ENCODE measurements at places on chromosomes 11 and 22. TPM values are rescaled to one million over a fixed set of nuclear protein-coding genes. Genes with fewer than 3 reads are reported as not detected.

The TPH1 gene
- 0.17 TPM for total RNA-seq

DNA sequence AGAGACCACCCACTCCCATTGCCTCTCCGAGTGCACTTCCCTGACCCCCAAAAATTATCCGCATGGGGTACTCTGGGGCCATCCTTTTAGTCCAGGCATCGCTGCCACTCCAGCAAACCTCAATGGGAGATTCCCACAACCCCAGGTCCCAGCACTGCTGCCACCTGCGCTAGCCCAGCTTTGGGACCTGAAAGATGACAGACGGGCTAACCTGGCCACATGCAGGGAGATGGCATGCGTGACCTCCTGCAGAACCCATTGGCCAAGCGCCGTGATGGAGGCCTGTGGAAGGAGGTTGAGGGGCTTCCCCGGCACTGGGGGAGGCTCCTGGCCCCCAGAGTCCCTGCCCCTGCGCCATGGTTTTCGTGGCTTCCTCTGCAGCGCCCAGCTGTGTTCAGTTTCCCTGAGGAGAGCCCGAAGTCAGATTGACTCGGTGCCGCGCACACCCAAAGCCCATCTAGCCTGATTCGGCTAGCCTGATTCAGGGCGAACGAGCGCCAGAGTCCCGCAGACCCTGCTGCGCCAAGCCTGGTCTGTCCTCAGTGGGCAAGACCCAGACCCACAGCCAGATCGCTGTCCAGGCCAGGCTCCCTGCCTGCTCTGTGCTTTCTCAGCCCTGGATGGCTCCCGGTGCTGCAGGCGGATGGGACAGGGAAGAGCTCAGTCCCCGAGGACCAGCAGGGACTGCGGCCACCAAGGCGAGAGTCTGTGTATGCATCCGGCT, 751 bp upstream of the WNT7B start:
- H3K36me3 ChIP-seq: no peaks in the 10 kb centered on the region
- peaks cover 47% of the 10 kb centered on the region for H3K27me3 ChIP-seq
- no peak overlapping the region for H3K27ac ChIP-seq
- DNase-seq: peak; percentile 68

GRCh38 chr11:37280200-37280599, 682.2 kb upstream of the RAG2 start:
- H3K27me3 ChIP-seq: no peaks in the 10 kb centered on the region
- no peak for DNase-seq
- H3K36me3 ChIP-seq: no peaks in the 10 kb centered on the region
- no peaks in the 10 kb centered on the region for H3K4me1 ChIP-seq
- H3K4me3 ChIP-seq: no peak overlapping the region

- H3K4me3 ChIP-seq: no peak overlapping the region
- no peaks in the 10 kb centered on the region for H3K27me3 ChIP-seq
- no peaks in the 10 kb centered on the region for H3K4me1 ChIP-seq
- H3K36me3 ChIP-seq: peaks cover 4% of the 10 kb centered on the region
Measured at GRCh38 chr11:133621611-133622010, 89.3 kb upstream of the OPCML start.

GRCh38 chr11:82810326-82810725, 76.7 kb upstream of the FAM181B start:
- no peaks in the 10 kb centered on the region for H3K27me3 ChIP-seq
- H3K27ac ChIP-seq: no peak overlapping the region
- peaks cover 4% of the 10 kb centered on the region for H3K4me1 ChIP-seq
- H3K4me3 ChIP-seq: no peak overlapping the region

- no peak overlapping the region for H3K4me3 ChIP-seq
- H3K36me3 ChIP-seq: peaks cover 30% of the 10 kb centered on the region
- H3K4me1 ChIP-seq: peaks cover 20% of the 10 kb centered on the region
- no peaks in the 10 kb centered on the region for H3K27me3 ChIP-seq
- DNase-seq: no peak
Measured at GRCh38 chr22:23234409-23235161, 54.3 kb downstream of the BCR start.

The MAPK12 gene
- 31.3 TPM for total RNA-seq

GRCh38 chr11:92769112-92769511, 200.3 kb upstream of the MTNR1B start:
- peaks cover 6% of the 10 kb centered on the region for H3K36me3 ChIP-seq
- no peak overlapping the region for H3K27ac ChIP-seq
- no peak for DNase-seq
- no peak overlapping the region for H3K4me3 ChIP-seq
- H3K27me3 ChIP-seq: no peaks in the 10 kb centered on the region

- no peaks in the 10 kb centered on the region for H3K36me3 ChIP-seq
- H3K27me3 ChIP-seq: no peaks in the 10 kb centered on the region
- DNase-seq: no peak
- H3K27ac ChIP-seq: no peak overlapping the region
Measured at GRCh38 chr22:30883586-30884145, 84.9 kb downstream of the MORC2 start.

- no peaks in the 10 kb centered on the region for H3K36me3 ChIP-seq
- H3K27ac ChIP-seq: no peak overlapping the region
- H3K4me3 ChIP-seq: no peak overlapping the region
- DNase-seq: no peak
Measured at GRCh38 chr11:3225159-3225758, 6.6 kb upstream of the MRGPRG start.

GRCh38 chr11:116279511-116279910, 493.3 kb downstream of the BUD13 start:
- no peaks in the 10 kb centered on the region for H3K36me3 ChIP-seq
- H3K4me3 ChIP-seq: no peak overlapping the region
- DNase-seq: no peak

The NXPE1 gene
- total RNA-seq: not detected

DNA sequence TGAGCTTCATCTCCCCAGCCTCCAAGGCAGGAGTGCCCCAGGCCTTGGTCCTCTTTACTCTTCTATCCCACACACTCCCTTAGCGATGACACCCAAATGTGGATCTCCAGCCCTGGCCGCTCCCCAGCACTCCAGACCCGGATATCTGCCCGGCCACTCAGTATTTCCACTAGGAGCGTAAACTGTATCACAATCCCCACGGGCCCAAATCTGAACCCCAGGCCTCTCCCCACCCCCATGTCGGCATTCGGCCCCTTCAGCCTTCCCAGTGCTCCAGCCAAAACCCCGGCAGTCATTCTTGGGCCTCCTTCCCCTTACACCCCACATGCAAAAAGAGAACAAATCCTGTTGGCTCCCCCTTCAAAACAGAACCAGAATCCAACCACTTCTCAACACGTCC, 20.8 kb downstream of the WNT11 start:
- no peaks in the 10 kb centered on the region for H3K27me3 ChIP-seq
- no peak overlapping the region for H3K4me3 ChIP-seq
- H3K27ac ChIP-seq: no peak overlapping the region
- no peak for DNase-seq
- H3K4me1 ChIP-seq: no peaks in the 10 kb centered on the region
- H3K36me3 ChIP-seq: no peaks in the 10 kb centered on the region

GRCh38 chr11:12743834-12744449, 69.7 kb downstream of the TEAD1 start:
- no peak for DNase-seq
- no peak overlapping the region for H3K4me3 ChIP-seq
- no peaks in the 10 kb centered on the region for H3K27me3 ChIP-seq
- peaks cover 4% of the 10 kb centered on the region for H3K36me3 ChIP-seq

The GTF2H1 gene
- total RNA-seq: 39.4 TPM

The FAM227A gene
- total RNA-seq: 4.2 TPM

GRCh38 chr11:841981-842369, 354 bp downstream of the POLR2L start:
- peaks cover 37% of the 10 kb centered on the region for H3K36me3 ChIP-seq
- H3K4me1 ChIP-seq: peaks cover 2% of the 10 kb centered on the region
- H3K27ac ChIP-seq: no peak overlapping the region

DNA sequence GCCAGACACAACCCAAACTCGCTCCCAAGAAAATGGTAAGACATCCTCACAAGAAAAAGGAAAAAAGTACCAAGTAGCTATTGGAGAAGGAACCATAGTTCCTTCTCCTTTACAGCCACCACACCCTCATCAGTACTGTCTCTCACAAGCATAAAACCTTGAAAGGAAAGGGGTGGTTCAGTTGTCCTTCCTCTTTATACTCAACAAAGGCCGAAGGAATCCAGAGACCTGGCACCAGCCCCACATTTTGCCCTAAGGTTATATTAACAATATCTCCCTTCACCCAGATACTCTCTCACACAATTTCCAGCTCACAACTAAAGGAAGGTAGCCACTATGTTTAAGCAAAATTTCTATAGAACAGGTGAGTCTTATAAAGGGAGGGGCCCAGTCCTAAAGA, 8.5 kb downstream of the FHIP1B start:
- no peaks in the 10 kb centered on the region for H3K27me3 ChIP-seq
- peaks cover 8% of the 10 kb centered on the region for H3K36me3 ChIP-seq
- no peak for DNase-seq
- H3K4me1 ChIP-seq: no peaks in the 10 kb centered on the region

The NAALAD2 gene
- 1.8 TPM for total RNA-seq

DNA sequence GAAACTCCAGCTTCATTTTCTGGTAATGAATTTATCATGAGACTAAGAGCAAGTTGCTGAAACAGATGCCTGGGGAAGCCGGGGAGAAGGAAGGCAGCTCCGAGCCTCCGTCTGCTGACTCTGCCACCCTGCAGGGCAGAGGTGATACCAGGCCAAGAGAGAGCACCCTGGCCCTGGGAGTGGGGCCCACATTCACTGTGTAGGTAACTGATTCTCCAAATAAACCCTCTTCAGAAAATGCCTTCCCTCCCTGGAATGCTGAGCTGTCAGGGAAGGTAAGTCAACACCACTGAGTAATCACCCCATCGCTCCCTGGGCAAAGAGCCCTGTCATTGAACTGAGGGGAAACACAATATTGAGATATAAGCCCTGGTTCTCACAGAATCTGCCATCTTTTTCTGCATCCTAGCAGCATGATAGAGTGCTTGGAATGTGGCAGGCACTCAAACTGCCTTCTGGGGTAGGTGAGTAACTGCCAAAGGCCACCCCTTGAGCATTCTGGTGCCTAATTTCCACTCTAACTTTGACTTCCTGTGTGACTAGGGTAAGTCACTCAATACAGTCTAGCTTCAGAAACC, 147.6 kb downstream of the SPATA19 start:
- no peak overlapping the region for H3K27ac ChIP-seq
- H3K27me3 ChIP-seq: no peaks in the 10 kb centered on the region
- H3K36me3 ChIP-seq: no peaks in the 10 kb centered on the region
- peak; percentile 4 for DNase-seq
- no peak overlapping the region for H3K4me3 ChIP-seq
- H3K4me1 ChIP-seq: no peaks in the 10 kb centered on the region

The OR51E2 gene
- not detected for total RNA-seq

GRCh38 chr22:24189249-24190158, 8.2 kb downstream of the SUSD2 start:
- H3K4me1 ChIP-seq: no peaks in the 10 kb centered on the region
- peak; percentile 86 for DNase-seq
- no peak overlapping the region for H3K27ac ChIP-seq

The C11orf86 gene
- not detected for total RNA-seq

DNA sequence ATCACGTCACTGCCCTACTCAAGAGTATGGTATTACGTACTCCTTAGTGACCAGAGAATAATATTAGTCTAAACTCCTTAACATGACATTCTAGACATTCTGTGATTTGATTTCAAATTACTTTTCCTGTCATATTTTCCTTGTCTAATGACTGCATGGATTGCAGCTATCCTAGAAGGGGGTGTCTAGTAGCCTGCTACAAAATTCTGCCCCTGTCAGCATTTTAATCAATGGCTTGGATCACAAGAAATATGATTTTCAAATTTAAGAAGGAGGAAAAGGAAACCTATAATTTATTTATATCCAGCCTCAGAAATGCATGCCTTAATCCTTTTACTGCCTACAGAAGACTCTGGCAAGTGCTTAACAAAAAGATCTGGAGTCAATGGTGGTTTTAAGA, 216.8 kb downstream of the SWAP70 start:
- no peaks in the 10 kb centered on the region for H3K27me3 ChIP-seq
- no peak overlapping the region for H3K4me3 ChIP-seq
- 0 out of 2 replicates have a peak, but pooled peaks cover under 1% of the 10 kb centered on the region for H3K4me1 ChIP-seq
- peaks cover 8% of the 10 kb centered on the region for H3K36me3 ChIP-seq
- DNase-seq: no peak

- H3K4me1 ChIP-seq: no peaks in the 10 kb centered on the region
- H3K27ac ChIP-seq: no peak overlapping the region
- H3K27me3 ChIP-seq: no peaks in the 10 kb centered on the region
- H3K36me3 ChIP-seq: no peaks in the 10 kb centered on the region
- no peak for DNase-seq
- H3K4me3 ChIP-seq: peak overlapping the region; percentile 77
Measured at GRCh38 chr22:37420686-37421467, 6.4 kb downstream of the ELFN2 start.

The SLN gene
- not detected for total RNA-seq

DNA sequence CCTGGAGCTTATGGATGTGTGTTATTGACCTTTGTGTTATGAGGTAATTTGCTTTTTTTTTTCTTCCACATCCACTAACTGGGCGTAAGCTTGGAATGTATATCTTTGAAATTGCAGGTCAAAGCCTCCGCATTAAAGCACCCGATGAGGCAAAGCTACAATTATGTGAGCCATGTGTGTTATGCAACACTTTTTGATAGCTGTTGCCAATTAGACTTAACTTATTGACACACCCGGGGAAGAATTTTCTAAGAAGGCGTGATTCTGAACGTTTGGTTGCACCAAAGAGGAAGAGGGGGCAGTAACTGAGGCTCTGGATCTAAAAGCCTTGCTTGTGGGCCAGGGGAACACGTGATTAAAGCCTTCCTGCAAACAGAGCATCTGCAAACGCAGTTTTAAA, 610 bp upstream of the TEX12 start:
- no peaks in the 10 kb centered on the region for H3K27me3 ChIP-seq
- no peak overlapping the region for H3K4me3 ChIP-seq
- no peaks in the 10 kb centered on the region for H3K36me3 ChIP-seq
- H3K27ac ChIP-seq: no peak overlapping the region

The FAT3 gene
- total RNA-seq: 19.1 TPM

DNA sequence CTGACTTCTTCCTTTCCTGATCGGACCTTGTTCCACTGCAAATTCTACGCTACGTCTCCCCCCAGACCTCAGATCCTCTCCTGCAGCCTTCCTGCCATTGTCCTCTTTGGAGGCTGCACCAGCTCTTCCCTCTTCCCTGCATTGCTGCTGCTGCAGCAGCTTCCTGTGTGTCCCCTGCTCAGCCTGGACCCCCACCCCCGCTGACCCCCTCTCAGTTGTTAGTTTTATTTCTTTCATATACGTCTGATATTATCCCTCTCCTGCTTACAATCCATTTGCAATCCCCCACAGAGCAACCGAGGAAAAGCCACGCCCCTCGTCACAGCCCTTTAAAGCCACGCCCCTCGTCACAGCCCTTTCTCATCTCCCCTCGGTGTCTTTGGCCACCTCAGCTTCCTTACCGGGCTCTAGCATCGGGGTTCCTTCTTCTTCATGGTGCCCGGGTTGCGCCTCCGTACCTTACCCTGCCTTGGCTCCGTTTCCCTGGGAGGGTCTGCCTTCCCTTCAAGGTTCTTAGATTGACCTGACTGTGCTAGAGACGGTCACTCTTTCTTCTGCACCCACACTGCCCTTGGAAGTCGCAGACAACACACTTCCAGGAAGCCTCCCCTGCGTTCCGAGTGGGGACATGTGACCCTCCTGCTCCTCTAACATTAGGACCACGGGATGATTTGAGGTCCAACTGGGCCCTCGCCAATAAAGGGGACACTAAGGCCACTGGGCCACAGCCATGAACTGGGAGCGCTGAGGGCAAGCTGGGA, 4.8 kb downstream of the MRGPRG start:
- DNase-seq: no peak
- no peaks in the 10 kb centered on the region for H3K27me3 ChIP-seq
- no peak overlapping the region for H3K4me3 ChIP-seq
- no peak overlapping the region for H3K27ac ChIP-seq
- no peaks in the 10 kb centered on the region for H3K36me3 ChIP-seq

The BRSK2 gene
- total RNA-seq: 24.2 TPM

All from H9 (cell line).